ENCODE measurements at places on chromosomes 6 and 20. TPM values are rescaled to one million over a fixed set of nuclear protein-coding genes. Genes with fewer than 3 reads are reported as not detected.

DNA sequence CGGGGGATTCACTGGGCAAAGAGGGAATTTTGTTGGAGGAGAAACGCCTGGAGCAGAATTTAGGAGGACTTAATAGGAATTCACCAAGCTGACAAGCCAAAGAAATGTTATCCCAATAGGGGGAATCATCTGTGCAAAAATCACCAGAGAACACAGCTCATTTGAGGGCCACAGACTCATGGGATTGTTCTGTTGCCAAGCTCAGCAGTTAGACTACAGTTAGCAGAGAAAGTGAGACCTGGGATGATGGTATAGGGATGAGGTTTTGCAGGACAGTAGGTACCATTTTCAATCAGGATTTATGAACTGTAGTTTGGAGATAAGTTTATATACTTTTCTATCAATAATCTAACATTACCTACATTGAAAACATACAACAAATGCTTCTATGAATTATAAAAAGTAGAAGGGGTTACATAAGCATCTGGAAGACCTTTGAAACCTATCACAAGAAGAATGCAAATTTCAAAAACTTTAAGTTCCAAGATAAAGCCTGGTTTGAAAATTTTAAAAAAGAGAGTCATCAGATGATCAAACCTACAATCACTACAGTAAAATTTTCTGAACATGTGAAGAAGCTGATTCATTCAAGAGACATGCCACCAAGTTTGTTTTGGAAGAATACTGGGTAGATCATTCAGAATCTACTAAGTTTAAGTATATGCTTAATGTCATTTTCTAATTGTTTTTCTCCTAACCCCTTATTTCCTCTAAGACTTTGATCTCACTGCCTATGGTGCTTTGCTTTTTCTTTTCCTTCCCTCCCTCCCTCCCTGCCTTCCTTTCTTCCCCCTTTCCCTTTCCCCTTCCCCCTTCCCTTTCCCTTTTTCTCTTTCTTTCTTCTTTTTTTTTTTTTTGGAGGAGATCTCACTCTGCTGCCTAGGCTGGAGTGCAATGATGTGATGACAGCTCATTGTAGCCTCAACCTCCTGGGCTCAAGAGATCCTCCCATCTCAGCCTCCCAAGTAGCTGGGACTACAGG is 81.5 kb downstream of the KIF13A start:
- no peak for DNase-seq

The KPNA5 gene
- 10.2 TPM for polyA plus RNA-seq

GRCh38 chr20:24880356-24880755 is 68.7 kb upstream of the CST7 start:
- no peak for DNase-seq

- DNase-seq: no peak
These were observed 345.2 kb upstream of the RSPO3 start for GRCh38 chr6:126773112-126773805.
